ENCODE measurements at places on chromosomes 16 and 17.
A peak's percentile ranks its signal among the peaks of the same experiment; 100 is the strongest.

GRCh38 chr17:63477480-63478440, 899 bp downstream of the ACE start:
- no peak for DNase-seq

GRCh38 chr16:16042076-16042475, 92.7 kb downstream of the ABCC1 start:
- peak; percentile 75 for DNase-seq

DNA sequence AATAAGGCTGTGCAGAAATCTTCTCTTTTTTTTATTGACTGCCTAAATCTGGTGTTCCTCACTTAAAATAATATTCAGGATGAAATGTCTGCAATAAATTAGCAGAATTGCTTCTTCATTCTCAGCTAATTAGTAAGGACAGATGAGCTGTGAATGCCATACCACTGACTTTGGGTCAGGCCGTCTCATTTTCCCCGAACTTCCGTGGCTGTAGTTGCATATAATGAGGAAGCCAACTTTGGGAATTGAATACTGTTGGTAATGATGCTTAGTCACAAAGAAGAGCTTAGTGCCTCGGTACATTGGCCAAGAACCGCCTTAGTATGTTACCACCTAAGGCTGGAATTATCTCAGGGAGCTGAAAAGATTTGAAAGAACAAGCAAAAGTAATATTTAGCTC, 47.6 kb downstream of the NUP93 start:
- no peak for DNase-seq

DNA sequence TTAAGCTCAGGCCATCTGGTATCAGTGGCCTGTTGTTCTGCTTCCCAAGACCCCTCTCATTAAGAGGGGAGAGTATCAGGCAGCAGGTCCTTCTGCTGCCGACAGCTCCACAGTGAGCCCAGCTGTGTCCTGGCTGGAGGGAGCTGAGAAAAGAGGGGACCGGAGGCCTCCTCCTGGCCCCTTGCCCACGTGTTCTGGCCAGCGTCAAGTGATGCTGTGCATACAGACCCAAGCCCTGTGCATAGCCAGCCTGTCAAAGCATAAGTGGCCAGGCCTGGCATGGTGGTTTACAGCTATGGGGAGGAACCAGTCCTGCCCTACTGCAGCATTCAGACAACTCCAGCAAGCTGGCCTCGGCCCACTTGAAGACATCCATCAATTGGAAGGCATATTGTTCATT, 48.0 kb downstream of the ABCC6 start:
- DNase-seq: no peak

DNA sequence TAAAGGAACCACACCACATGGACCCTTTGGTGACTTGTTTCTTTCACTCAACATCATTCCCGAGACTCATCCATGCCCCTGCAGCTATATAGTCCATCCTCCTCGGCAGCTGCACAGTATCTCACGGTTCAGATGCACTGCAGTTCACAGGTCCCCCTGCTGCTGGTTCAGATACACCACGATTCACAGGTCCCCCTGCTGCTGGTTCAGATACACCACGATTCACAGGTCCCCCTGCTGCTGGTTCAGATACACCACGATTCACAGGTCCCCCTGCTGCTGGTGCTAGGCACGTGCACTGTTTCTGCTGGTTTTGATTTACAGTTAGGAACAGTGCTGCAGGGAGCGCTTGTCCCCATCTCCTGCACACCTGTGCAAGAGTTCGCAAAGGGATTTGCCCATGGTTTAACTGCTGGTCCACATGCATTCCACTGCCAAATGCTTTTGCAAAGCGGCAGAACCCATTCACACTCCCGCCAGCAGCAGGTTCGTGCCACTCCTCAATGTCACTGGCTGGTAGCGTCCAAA, 3.8 kb downstream of the HSDL1 start:
- no peak for DNase-seq

- peak; percentile 84 for DNase-seq
Observed at GRCh38 chr16:29899516-29900101, at the start of gene SEZ6L2. SEZ6L2 (minus strand) TSS chr16:29899550; CDS start chr16:29899019, 531 bp downstream.

- peak; percentile 33 for DNase-seq
Observed at GRCh38 chr16:84284154-84284722, 10.4 kb upstream of the WFDC1 start.

DNA sequence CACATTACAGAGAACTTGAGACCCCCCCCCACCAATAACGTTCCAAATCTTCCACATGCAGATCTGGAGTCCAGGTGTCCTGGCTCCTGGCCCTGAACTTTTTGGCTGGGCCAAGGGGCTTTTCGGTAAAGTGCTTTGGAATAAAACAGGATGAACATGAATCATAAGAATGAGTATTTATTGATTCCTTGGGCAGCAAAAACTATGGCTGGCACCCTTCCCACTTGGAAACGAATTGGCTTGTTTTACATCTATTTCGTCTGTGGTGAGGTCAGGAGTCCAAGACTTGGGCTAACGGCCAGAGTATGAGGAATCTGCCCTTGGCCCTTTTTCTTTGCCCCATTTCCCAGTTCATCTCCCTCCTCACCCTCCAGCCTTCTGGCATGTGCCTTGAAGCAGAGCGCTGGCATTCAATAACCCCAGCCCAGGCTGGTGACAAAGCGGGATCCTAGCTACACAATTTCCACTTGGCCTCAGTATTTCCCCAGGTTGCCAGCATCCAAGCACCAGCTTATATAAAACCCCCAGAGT, 4.1 kb upstream of the UBTF start:
- peak; percentile 94 for DNase-seq

DNA sequence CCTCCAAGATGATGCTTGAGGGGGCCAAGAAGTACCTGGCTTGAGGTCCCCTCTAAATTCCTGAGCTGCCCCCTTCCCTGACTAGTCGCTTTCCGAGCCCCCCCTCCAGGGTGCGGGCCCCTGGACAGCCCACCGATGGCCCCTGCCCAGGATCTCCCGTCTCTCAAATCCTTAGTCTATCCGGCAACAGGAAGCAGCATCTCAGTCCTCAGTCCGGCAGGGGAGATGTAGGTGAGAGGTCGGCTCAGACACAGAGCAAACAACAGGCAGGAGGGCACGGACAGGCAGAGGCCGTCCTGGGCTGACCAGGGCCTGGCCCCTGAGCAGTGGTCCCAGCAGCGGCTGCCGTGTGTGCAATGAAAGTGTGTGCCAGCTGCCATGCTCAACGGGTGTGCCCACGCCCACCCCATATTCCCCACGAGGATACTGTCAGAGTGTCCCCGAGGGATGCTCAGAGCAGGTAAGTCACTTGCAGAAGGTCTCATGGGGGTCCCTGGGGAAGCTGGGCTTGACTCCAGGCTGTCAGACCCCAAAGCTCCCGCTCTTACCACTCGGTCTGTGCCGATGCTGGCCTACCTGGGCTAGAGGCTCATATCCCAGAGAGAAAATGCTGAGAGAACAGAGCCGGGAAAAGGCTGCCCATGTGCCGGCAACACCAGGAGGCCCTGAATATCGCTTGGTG, 7.2 kb downstream of the SLC43A2 start:
- no peak for DNase-seq

- DNase-seq: no peak
Observed at GRCh38 chr16:54942353-54942943, 11.8 kb downstream of the IRX5 start.

- peak; percentile 74 for DNase-seq
Observed at GRCh38 chr16:82660075-82660645, 33.4 kb downstream of the CDH13 start.

- no peak for DNase-seq
Observed at GRCh38 chr17:82353484-82353883, 5.6 kb upstream of the TEX19 start.

GRCh38 chr17:49483599-49484509, 11.2 kb upstream of the NGFR start:
- DNase-seq: no peak

DNA sequence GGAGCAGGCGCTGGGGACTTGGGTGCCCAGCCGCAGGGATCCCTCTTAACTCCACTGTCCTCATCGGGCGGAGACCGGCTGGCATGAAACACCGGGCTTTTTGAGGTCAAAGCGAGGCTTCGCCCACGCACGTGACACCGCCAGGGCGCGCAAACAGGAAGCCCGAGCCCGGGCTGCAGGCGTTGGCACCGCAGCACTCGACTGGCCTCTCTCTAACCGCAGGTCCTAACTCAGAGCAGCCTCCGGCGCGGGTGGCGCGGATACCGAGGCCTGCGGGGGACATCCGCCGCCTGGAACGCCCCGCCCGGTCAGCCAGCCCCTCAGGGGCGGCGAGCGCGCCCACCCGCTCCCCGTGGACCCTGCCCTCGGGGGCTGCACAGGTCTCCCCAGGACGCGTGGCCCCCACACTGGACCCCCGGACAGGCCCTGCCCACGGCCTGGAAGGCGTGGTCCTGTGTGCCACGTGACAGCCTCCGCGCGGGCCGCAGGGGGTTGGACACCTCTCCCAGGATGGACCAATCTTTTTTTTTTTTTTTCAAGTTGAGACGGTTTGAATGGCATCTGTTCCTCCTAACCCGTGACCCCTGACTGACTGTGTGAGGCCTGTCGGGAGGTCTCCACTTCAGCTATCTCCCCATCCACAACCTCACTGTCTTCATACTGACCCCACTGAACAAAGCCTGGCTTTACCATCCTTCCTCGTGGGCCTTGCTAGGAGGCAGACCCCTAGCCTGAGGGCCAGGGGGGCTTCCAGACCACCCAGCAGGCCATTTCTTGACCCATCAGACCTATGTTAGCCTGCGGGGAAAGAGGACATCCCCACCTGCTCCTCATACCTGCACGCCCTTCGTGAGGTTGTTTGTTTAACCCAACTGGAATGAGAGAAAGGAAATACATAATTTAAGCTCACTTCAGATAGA, 8.4 kb upstream of the SLC47A2 start:
- DNase-seq: no peak

- no peak for DNase-seq
Observed at GRCh38 chr17:1216217-1217088, 36.7 kb upstream of the ABR start.

- DNase-seq: no peak
Observed at GRCh38 chr16:80836846-80837245, 32.4 kb upstream of the CDYL2 start.

DNA sequence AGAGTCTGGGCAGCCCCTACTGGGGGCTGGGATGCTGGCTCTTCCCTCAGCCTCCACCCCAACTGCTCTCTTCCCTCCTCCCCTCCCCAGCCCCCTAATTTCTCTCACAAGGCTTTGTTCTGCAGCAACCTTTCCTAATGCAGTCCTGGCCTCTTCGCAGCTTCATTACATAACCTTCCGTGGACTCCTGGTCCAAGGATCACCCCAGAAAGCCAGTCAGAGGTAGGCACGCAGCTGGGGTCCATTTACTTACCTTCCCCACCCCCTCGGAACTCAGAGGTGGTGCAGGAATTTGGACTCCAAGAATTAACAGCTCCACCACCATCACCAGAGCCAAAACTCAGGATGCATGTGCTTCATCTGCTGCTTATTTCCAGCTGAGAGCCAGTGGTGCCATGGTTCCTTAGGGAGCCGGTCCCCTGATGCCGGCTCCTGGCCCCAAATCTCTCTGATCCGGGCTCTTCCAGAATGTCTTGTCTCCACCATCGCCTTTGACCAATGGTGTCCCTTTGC, 40.9 kb downstream of the MAPT start:
- DNase-seq: no peak

DNA sequence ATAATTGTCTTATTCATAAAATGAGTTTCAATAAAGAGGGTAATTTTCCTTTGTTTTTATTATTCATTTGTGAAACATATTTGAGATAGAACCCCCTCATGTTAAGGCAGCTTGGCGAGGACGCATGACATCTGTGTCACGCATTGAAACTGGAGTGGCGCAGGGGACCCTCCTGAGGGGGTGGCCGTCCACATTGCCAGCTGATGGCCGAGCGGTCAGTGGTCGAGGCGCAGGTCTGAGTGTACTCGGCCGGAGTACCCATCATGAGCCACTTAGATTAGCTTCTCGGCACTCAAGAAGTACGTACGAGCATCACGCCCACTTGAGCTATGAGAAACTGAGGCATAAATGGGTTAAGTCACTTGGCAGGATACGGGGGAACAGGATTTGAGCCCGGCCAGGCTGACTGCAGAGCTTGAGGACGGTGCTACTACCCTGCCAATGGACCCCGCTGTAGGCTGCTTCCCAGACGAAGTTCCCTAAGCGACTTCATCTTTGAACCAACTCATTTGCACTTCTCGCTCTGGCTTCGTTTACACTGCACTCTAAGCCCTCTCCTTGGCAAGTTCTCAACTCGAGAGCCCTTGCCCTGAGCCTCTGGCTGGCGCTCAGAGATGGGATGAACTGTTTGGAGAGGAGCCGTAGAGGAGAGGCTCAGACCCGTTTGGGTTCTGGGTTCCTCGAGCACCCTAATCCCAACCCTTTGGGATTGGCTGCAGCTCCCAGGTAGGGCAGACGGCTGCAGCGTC, 91.8 kb downstream of the SDK2 start:
- DNase-seq: no peak

GRCh38 chr17:51612692-51613091, 352.3 kb downstream of the UTP18 start:
- DNase-seq: no peak

DNA sequence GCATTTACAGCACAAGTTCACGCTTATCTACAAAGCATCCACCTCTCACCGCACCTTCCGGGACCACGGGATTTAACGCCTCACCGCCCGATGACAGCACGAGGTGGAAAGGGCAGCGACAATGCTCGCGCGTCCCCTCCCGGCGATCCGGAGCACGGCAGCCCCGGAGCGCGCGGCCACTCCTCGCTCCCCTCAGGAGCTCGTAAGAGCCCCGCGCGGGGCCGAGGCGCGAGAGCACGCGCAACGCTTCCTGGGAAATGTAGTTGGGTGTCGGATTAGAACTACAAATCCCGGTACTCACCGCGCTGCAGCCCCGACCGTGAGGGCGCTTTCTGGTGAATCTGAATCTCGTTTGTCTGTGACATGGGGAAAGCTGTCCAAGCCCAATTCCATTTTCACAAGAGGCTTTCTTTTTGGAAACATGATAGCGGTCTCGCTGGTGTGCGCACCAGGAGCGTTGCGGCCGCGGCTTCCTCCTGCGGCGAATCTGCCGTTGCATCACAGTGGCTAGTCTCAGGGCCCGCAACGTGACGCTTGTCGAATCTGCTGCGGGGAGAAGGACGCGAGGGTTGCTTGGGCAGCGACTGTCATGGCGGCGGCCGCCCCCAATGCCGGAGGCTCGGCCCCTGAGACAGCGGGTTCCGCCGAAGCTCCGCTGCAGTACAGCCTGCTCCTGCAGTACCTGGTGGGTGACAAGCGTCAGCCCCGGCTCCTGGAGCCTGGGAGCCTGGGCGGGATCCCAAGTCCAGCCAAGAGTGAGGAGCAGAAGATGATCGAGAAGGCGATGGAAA, at the start of gene TIMM22:
Gene TIMM22, plus strand, starts transcription at position 576 of the 791 bp plus-strand sequence. Its CDS starts 14 bp downstream, at position 590.
- peak; percentile 98 for DNase-seq

GRCh38 chr16:1614456-1615102, 2.4 kb downstream of the CRAMP1 start:
- DNase-seq: peak; percentile 22

DNA sequence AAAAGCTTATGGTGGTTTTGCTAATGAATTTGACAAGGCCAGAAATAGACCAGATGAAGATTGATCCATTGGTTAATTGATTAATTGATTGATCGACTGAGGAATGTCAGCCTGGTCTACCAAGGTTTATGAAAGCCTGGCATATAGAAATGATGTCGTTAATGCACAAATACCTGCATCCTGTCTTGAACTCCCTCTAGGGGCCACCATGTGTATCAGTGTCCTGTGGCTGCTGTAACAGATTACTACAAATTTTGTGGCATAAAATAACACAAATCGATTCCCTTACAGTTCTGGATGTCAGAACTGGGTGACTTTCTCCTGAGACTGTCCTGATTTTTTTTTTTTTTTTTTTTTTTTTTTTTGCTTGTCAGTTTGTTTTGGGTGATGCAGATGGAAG, 553.2 kb downstream of the MAF start:
- no peak for DNase-seq

All from fibroblast of the aortic adventitia (primary cell).